ENCODE measurements at places on chromosomes 5 and 9.

- DNase-seq: peak; percentile 48
Measured at GRCh38 chr5:157108976-157109375, at the start of gene HAVCR2. TSS of gene HAVCR2 (minus strand) at chr5:157109044. CDS start at chr5:157108983, 61 bp downstream.

- no peak for DNase-seq
Measured at GRCh38 chr5:91119217-91119616, 263.9 kb downstream of the ARRDC3 start.

DNA sequence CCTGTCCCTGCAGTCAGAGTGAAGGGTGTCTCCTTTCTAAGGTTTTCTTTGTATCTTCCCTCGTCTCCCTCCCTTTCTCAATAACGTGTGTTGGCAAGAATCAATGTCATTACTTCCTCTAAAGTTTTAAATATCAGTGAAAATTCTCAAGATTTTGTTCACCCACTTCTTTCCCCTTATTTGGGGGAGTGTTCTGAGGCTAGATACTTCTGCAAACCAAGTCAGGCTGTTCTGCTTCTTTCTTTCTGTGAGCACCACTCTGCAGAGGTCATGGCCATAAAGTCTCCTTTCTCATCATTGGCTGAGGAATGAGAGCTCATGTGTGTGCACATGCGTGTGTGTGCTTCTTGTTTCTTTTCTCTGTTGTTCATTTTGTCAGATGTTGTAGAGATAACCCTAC is 26.6 kb upstream of the SPATA31C2 start:
- DNase-seq: no peak

GRCh38 chr9:36980148-36980974 is 53.7 kb downstream of the PAX5 start:
- no peak for DNase-seq

GRCh38 chr5:138339091-138339456 is 1.0 kb downstream of the FAM53C start:
- DNase-seq: peak; percentile 49

DNA sequence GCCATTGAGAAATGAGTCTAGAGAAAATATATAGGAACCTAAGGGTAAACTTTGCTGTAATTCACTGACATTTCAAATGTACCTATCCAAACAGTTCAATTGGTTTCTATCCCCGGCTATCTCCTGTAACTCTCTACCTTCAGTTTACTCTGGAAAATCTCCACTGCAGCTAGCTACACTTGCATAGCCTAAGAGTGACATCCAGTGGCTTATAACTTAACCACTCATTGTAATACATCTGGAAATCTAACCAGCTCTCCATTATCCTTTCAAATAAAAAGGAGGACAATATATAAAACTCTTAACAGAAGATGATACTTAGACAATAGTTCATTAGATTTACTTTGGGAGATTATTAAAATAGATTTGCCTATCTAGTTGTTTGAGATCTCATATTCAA is 35.3 kb upstream of the SPDL1 start:
- peak; percentile 9 for DNase-seq

DNA sequence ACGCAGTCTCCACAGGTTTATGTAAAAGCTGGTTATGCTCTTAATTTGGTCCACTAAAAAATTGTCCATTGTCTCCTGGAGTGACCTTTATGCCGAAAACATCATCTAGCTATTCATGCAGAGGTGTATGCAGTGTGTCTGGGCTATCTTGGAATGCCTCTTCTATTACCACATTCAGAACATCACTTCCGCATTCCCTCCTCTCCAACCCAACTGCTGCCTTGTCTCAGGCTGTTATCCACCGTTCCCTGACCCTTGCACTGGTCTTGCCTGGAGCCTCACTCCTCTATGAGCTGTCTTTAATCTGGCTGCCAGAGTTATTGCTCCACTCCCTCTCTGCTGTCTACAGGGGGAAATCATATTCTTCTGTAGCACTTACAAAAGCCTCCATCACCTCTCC is 214.1 kb upstream of the ANKRD55 start:
- DNase-seq: no peak

- DNase-seq: no peak
Measured at GRCh38 chr5:132860742-132861141, 5.5 kb downstream of the GDF9 start.

GRCh38 chr5:139725073-139725830 is 70.4 kb upstream of the PSD2 start:
- DNase-seq: no peak

DNA sequence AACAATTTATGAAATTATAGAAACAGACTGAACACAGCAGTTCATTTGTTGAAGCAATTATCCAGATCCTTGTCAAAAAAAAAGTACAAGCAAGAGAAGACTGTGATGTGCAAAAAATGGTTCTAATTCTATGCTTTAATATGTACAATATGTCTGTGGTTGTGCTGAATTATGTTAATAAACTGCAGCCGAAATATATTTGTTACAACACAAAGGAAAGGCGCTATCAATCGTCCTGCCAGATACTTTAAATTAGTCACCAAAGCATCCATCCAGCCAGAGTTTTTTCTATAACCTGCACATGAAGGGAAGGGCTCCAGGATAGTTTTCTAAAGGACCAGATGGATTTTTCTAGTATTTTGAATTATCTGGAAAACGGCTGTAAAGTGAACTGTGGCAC is 259.5 kb downstream of the BNC2 start:
- DNase-seq: no peak

- peak; percentile 32 for DNase-seq
Measured at GRCh38 chr9:125255781-125256391, 5.7 kb upstream of the GAPVD1 start.

DNA sequence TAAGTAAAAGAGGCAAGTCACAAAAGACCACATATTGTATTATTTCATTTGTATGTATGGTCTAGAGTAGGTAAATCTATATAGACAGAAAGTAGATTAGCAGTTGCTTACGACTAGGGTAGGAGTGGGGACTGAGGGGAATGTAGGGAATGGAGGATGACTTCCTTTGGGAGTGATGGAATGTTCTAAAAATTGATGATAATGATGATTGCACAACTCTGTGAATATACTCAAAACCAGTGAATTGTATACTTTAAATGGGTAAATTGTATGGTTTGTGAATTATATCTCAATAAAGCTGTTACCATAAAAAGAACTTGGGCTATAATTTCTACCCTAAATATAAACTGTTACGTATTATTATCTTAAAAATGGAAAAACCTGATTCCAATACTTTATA is 35.0 kb downstream of the ADAMTS6 start:
- no peak for DNase-seq

GRCh38 chr9:127549751-127550150 is 62.3 kb upstream of the STXBP1 start:
- DNase-seq: no peak

Data from NAMALWA (cell line).